Hair follicular keratinocyte (primary cell): ENCODE measurements at places on chromosomes 3 and 15. TPM values are rescaled to one million over a fixed set of nuclear protein-coding genes. Genes with fewer than 3 reads are reported as not detected.

The CRYGS gene
- 0.23 and 0.84 TPM in 2 replicates for total RNA-seq

The SERPINI2 gene
- total RNA-seq: not detected in 2 replicates

The GUCA1C gene
- total RNA-seq: not detected in 2 replicates

The TARS3 gene
- 3.2 and 5.6 TPM in 2 replicates for total RNA-seq

The EPHB1 gene
- total RNA-seq: 0.08 TPM in 2 replicates

The RTP3 gene
- not detected in 2 replicates for total RNA-seq

The MINAR1 gene
- 0.08 and 0.23 TPM in 2 replicates for total RNA-seq

The PLA2G4E gene
- total RNA-seq: 0.27 and 0.39 TPM in 2 replicates

The C3orf22 gene
- total RNA-seq: not detected in 2 replicates

The BNC1 gene
- total RNA-seq: 98.3 and 103 TPM in 2 replicates

The MST1 gene
- total RNA-seq: 2.4 and 6.2 TPM in 2 replicates

The VGLL4 gene
- total RNA-seq: 23.9 and 36.3 TPM in 2 replicates

The SLC25A38 gene
- total RNA-seq: 25.7 and 29.1 TPM in 2 replicates

The SH2D7 gene
- not detected in 2 replicates for total RNA-seq

The MYL3 gene
- not detected in 2 replicates for total RNA-seq

The CACNA1D gene
- total RNA-seq: not detected in 2 replicates

The PLSCR2 gene
- total RNA-seq: not detected in 2 replicates

The GOLGA8S gene
- total RNA-seq: not detected in 2 replicates

The UNC13C gene
- total RNA-seq: under 0.01 TPM in 1 of 2 replicates, not detected in the other

The HOMER2 gene
- total RNA-seq: 25.8 and 36.7 TPM in 2 replicates

The TM4SF18 gene
- 0.46 TPM in 1 of 2 replicates, not detected in the other for total RNA-seq

The SMCO1 gene
- 0.23 TPM in 1 of 2 replicates, not detected in the other for total RNA-seq

The ISL2 gene
- total RNA-seq: 0.11 and 0.47 TPM in 2 replicates

The LMCD1 gene
- total RNA-seq: 3.0 and 7.3 TPM in 2 replicates

The PAK6 gene
- total RNA-seq: 21.0 and 21.7 TPM in 2 replicates

The TNIK gene
- 0.61 and 1.8 TPM in 2 replicates for total RNA-seq

The COL6A5 gene
- total RNA-seq: not detected in 2 replicates

The IGF2BP2 gene
- 116 and 138 TPM in 2 replicates for total RNA-seq

The KNG1 gene
- not detected in 2 replicates for total RNA-seq

The SCG3 gene
- total RNA-seq: not detected in 2 replicates

The ESYT3 gene
- total RNA-seq: 0.65 and 1.5 TPM in 2 replicates

The EXD1 gene
- total RNA-seq: 0.57 TPM in 1 of 2 replicates, not detected in the other

The SLC22A13 gene
- total RNA-seq: not detected in 2 replicates

The EFCAB12 gene
- not detected in 2 replicates for total RNA-seq

The TGM4 gene
- 0.08 and 0.16 TPM in 2 replicates for total RNA-seq

The PIERCE2 gene
- total RNA-seq: 1.1 and 3.5 TPM in 2 replicates

The FBXO40 gene
- total RNA-seq: not detected in 2 replicates
